ENCODE measurements at places on chromosomes 11 and 22.

GRCh38 chr11:116896211-116896610, 58.8 kb upstream of the APOA1 start:
- DNase-seq: no peak

DNA sequence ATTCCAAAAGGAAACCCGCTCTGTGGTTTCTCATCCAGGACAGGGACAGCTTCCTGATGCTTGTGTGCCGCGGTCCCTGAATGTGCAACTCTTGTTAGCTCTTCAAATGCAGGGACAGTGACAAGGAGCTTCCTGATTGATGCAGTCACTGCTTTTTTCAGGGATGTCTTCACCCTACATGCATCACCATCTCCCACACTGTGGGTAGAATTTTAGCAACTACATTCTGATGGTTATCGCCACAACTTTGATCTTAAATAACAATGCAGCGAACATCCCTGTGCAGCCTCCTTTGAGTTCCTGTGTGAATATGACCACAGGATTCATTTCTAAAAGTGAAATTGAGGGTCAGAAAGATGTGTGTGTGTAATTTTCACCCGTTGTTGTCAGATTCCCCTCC, 115.0 kb downstream of the GGTLC2 start:
- DNase-seq: no peak

- no peak for DNase-seq
Observed at GRCh38 chr22:19916006-19916405, 25.6 kb upstream of the COMT start.

DNA sequence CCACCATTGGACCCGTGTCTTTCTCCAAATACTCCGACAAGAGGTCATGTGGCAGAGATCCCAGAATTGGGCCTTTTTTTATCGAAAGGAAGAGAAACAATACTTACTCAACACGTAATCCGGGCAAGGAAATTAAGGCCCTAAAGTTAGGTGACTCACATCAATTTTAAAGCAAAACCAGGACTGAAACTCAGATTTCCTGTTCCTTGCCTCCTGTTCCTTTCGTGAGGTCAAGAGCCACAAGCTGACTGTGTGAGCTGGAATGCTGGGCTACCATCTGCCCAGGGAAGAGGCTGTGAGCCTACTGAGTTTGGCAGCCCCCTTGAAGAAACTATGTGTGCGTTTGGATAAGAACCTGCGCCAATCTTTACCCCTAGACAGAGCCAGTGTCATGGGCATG, 27.1 kb upstream of the MRGPRX2 start:
- no peak for DNase-seq

DNA sequence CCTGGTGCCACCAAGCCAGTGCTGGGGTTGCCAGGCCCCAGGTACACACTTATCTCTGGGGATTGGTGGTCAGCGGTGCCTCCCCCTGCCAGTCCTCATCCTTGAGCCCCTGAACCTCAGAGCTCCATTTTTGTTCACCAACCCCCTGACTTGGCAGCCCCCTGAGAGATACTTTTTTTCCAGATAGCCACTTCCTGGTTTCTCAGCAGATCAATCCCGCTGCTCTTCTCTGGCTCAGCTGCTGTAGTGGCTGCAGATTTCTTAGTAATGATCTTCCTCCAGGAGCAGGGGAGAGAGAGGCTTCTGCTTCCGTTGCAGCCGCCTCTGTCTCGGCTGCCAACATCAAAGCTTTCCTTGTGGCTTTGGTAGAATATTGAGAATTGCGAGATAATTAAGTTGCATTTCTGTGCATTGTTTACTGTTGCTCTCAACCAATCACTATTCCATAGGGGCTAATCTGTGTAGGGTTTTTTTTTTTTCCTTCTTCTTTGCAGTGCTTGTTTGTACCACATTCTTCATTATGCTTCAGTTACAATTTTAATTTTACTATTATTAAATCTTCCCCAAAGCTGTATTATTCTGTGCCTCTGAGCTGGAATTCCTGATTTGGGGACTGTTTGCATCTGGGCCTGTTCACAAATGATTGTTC, 92.1 kb downstream of the PKNOX2 start:
- no peak for DNase-seq

- DNase-seq: no peak
Observed at GRCh38 chr11:92707173-92707619, 262.3 kb upstream of the MTNR1B start.

DNA sequence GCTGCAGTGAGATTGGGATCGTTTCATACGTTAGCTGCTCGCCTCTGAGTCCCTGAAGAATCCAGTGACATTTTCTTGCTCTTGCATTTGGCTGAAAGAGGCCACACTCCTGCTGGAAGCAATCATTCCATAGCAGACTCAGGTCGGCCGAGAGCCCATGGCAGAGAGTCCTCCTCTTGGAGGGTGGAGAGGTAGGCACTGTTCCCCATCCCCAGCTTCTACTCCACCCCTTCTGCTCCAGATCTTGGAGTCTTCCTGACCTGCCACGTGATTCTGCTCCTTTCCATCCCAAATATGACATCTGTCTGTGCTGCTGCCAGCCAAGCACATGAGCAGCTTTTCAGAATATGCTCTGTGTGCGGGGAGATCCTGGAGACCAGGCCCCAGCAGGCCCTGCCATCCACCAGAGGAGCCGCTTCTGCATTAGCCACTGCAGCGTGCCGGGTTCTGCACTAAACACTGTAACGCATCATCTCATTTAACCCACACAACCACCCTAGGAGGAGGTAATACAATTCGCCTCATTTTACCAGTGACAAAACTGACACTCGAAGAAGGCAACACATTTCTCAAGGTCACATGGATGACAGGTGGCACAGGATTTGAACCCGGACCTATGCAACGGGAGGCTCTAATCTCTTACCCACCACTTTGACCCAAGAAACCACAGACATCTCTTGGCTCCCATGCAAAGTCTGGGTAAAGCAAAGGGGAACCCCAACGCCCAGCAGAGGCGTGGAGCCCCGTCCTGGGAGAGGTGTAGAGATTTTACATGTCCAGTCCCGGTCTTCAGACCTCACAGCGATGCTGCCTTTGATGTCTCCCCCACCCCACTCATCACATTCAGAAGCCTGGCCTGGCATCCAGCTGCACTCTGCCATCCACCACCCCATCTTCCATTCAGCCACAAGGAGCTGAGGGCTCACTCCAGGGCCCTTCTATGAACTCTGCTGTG, 78.8 kb downstream of the FEZ1 start:
- DNase-seq: no peak

DNA sequence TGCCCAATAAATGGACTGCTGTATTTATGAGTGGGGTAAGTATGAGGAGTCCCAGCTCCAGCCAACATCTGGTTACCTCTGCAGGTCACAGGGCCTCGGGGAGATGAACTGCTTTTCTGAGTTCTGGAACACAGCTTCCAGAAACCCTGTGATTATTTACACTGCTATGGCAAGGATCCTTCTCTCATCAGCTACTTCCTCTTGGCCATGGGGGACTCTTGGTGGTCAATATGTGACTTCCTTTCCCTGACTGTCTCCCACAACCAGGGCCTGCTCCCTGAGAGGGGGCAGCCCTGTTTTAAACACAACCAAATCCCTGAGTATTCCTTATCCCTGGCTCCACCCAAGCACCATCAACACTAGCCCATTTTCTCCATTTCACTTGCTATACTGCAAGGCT, 10.0 kb downstream of the RHOG start:
- no peak for DNase-seq

GRCh38 chr11:88420165-88420791, 82.7 kb upstream of the CTSC start:
- no peak for DNase-seq

- no peak for DNase-seq
Observed at GRCh38 chr11:99117603-99118002, 96.9 kb downstream of the CNTN5 start.
